ENCODE measurements at places on chromosomes 7 and 10.

- no peak for DNase-seq
Observed at GRCh38 chr10:24438800-24439199, 229.9 kb downstream of the KIAA1217 start.

- no peak for DNase-seq
Observed at GRCh38 chr7:108246227-108246837, 116.2 kb upstream of the LAMB4 start.

DNA sequence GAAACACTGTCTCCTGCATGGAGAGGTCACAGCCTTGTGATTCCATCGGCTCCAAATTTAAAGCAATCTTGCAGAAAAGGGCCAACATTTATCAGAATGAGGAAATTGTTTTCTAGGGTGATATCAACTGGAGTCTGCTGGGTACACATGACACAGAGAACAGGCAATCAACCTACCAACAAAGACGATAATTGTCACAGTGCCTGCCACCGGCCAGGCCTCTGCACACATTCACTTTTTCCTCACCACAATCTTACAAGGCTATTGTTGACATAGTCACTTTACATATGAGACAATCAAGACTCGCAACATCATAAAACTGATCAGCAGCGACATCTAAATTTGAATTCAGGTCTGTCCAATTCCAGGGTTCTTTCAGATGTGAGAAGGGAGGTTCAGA is 189.4 kb downstream of the KCNMA1 start:
- DNase-seq, result no peak

- DNase-seq, result no peak
Observed at GRCh38 chr10:78602201-78602932, 466.4 kb upstream of the ZMIZ1 start.

GRCh38 chr10:7492660-7493046 is 81.8 kb upstream of the SFMBT2 start:
- DNase-seq, result no peak

- no peak for DNase-seq
Observed at GRCh38 chr10:74875966-74876365, 49.6 kb downstream of the KAT6B start.

DNA sequence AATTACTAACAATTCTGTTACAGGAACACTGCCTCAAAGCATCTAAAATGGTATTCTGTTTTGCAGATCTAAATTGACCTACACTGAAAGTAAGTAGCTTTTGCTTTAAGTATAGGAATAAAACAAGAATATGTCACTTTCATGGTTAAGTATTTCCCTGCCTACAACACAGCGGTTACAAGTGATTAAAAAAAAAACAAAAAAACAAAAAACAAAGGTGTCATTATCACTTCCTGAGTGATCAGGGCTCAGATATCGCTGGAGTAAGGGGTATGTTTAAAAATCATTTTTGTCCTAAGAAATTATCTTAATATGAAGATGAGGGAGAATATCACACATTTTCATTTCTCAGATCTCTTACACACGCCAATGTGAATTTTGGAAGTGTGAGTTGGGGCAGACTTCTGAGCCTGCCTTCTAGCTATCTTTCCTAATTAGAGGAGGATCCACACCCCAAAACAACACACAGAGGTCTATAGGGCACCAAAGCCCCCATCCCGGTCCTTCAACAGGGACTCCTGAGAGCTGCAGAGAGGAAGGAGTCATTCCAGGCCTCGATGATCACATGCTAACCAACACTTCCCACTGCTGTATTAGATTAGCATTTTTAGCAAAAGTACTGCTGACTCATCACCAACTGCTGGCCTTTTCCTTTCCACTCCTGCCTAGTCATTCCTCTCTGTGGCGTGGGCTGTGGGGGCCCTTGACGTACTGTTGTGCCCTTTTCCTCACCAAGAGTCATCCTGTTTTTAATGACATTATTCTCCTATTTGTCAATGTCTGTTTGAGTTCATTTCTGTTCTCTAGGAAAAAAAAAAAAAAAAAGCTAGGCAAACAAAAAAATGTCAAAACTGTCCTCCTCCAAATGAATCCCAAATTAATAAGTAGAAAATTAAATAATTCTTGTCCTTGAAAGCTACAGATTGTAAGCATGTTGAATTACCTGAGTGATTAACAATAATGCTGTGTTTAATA is 31.2 kb downstream of the PRTFDC1 start:
- DNase-seq, result peak; percentile 37

GRCh38 chr7:66641526-66641871 is 12.8 kb downstream of the KCTD7 start:
- no peak for DNase-seq

GRCh38 chr7:151597541-151598444 is 78.1 kb upstream of the RHEB start:
- DNase-seq, result no peak
